Neuronal stem cell (in vitro differentiated cells): ENCODE measurements at places on chromosomes 6 and 20.

DNA sequence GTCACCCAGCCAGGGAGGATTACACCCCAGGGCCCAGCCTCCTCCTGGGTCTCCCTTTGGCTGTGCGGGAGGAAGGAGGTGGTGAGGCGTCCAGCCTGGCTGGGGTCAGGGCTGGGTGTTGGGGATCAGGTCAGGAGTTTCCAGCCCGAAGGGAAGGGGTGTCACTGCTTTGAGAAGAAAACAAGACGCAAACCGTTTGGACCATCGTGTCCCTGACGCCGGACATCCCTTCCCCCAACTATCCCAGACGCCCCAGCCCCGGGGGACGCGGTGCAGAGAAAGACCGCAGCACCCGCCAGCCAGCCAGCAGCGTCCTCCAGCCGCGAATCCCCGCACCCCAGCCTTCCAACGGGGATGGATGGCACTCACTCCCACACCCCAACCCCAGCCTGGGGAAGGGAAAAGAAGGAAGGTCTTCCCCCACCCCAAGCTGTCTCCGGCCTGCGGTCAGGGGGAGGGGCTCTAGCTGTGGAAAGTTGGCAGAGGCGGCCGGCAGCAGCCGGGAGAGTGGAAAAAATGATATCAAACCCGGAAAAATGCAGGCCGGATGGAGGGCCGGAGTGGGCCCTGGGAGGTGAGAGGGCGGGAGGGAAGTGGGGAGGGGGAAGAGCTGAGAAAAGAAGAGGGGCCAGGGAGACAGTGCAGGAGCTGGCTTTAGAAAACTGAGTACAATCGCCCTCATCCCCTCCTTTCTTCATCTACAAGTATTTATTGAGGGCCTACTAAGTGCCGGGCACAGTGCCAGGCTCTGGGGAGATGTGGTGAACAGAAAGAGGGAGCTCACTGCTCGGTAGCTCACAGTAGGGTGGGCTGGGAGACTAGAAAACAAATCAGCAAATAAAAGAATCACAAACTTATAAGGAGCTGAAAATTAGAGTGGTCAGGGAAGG, 10.6 kb downstream of the REM1 start:
- DNase-seq, result no peak

GRCh38 chr20:43536817-43537440, 21.9 kb upstream of the SGK2 start:
- DNase-seq, result no peak

DNA sequence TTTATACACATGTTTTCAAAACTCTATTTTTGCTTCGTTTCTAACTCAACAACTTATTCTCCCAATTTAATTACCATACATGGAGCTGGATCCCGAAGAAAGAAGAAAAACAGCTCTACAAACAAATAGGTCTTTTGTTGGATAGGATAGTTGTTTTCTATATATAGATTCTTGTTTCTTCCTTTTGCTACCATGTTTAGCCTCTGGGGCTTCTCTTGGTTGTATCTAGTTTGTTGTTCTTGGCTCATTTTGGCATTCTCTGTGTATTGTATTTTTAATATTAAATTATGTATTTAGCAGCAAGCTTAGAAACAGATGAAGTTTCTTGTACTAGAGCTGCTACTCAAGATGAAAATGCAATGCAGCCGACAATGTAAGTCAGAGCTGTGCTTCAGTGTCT, 60.9 kb downstream of the PLCB4 start:
- DNase-seq, result no peak

- no peak for DNase-seq
These were observed 188.9 kb upstream of the TAB2 start for GRCh38 chr6:149128489-149129145.

GRCh38 chr6:91497770-91498169, 910.9 kb upstream of the MAP3K7 start:
- no peak for DNase-seq

GRCh38 chr6:33768644-33769120, 20.2 kb downstream of the LEMD2 start:
- peak; percentile 73 for DNase-seq

DNA sequence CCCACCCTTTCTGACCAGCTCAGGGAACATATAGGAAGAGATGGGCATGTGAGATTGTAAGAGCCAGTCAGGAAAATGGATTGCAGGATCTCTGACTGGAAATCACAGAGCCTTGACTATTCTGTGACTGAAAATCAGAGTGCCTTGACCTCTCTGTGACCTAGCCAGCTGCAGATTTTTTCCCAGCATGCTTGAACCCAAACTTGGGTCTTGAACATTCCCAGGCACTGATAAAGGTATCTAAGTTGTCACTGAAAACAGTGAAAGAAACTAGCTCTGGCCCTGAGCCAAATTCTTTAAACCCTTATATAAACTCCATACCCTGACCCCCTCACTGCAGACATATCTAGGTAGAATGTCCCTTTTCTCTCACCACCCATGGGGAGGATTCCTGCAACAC, 2.3 kb upstream of the ZNF165 start:
- no peak for DNase-seq

- DNase-seq, result no peak
These were observed 154.9 kb downstream of the ESR1 start for GRCh38 chr6:151962246-151962846.

DNA sequence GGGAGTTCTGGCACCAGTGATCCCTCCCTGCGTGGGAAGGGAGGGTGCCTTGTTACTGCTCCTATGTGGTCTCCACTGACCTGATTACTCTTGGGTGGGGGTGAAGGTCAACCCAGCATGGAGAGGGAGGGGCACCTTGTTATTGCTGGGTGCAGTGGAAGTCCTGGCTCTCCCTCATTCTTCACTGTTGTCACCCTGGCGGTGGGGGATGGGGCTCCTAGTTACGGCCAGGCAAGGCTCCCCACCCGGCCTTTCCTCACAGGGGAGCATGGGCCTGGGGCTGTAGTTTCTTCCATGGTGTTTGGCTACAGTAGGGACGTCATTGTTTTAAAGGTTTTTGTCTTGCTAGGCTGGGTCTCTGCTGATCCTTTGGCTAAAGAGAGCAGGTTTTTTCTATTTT, 40.8 kb downstream of the PACSIN1 start:
- DNase-seq, result no peak

- DNase-seq, result no peak
These were observed 5.9 kb upstream of the PTPN1 start for GRCh38 chr20:50504231-50504823.

DNA sequence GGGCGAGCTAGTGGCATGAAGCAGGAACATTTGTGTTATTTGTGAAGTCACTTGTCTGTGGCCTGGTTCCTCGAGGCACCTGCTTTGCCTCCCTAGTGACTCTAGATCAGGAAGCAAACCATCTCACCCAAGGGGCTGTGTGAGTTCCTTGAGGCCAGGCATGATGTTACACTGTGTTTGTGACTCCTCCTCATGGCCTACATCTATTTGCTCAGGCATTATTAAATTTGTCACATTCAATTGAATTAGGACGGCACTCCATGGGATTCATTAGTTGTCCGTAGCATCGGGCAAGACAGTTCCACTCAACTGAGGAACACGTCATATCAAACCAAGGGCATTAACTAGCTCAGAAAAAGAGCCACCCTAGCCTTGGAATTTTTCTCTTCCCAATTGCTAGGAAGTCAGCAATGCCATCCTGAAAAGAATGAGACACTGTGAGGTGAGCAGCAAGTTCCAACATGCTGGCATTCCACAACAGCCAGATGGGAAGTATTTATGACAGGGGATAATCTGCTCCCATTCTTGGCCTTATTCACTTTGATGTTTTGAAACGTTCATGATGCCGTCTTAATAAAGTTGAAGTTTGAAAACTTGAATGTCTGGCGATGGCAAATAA, 17.2 kb downstream of the TMEM200A start:
- DNase-seq, result no peak

GRCh38 chr20:4120921-4121321, 105.6 kb upstream of the RNF24 start:
- no peak for DNase-seq

GRCh38 chr6:108222504-108222903, 38.3 kb downstream of the SNX3 start:
- DNase-seq, result no peak

GRCh38 chr6:104705095-104705707, 154.5 kb downstream of the HACE1 start:
- DNase-seq, result no peak

DNA sequence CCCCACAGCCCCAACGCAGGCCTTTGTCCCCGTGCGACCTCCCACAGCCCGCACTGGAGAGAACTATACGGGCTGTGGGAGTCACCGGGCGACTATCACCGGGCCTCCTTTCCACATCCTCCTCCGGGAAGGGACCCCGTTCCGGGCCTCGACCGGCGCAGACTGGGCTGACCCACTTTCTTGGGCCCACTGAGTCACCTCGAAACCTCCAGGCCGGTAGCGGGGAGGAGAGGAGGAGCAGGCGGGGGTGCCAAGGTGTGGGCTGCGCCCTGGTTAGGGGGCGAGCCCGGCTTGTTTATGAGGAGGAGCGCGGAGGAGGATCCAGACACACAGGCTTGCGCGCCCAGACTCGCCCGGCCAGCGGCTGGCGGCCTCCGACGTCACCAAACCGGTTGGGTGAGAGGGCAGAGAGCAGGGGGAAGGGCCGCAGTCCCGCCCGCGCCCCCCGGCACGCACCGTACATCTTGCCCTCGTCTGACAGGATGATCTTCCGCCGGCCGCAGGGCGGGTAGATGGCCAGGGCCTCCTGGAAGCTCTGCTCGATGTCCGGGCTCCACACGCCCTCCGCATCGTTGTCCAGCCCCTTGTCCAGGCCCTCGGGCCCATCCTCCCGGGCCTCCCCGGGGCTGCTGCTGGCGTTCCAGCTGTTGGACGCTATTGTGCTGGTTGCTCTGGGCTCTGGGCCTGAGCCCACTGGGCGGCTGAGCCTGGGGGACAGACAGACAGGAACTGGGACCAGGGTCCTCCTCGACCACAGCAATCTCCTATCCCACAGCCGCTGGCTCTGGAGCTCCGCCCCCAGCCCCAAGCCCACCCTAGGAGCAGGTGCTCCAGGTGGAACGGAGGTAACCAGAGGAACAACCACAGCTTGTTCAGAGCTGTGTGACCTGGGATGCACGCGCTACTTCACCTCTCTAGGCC, 10.6 kb downstream of the TEAD3 start:
- no peak for DNase-seq

GRCh38 chr6:17820055-17820454, 113.3 kb upstream of the NUP153 start:
- no peak for DNase-seq

- DNase-seq, result no peak
These were observed 225.5 kb downstream of the TAF4 start for GRCh38 chr20:61839912-61840778.

- DNase-seq, result no peak
These were observed 135.2 kb downstream of the ELOVL4 start for GRCh38 chr6:79812195-79812594.

DNA sequence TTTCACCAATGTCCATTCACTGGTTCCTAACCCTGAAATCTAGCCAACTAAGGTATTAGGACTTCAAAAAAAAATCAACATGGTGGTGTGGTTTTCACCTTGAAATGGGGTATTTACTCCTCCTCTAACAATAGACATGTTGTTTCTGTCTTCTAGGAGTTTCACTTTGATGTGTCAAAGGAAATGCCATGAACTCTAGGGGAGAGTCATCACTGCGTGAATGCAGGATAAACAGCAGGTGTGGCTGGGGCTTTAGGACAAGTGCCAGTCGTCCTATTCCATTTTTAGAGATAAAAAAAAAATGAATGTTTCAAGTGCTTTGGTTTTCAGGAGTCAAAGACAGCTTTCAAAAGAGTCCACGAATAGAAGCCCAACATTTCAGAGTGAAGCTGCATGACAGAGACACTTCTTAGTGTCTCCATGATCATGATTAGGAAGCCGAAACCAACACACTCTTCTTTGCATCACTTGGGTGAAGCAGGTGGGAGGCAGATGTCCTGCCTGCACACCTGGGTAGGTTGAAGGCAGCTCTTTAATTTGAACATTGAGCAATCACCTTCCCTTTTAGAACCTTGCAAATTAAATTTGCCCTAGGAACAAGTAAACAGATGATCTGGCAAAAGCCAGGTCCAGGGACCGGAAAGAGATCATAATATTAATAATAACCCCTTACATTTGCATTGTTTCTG, 328.5 kb upstream of the PRDM1 start:
- DNase-seq, result no peak

- DNase-seq, result no peak
These were observed at the start of gene HCK for GRCh38 chr20:32052090-32052777. TSS of gene HCK (plus strand) at chr20:32052242.

GRCh38 chr20:2005831-2006426, 12.1 kb upstream of the PDYN start:
- peak; percentile 80 for DNase-seq

GRCh38 chr20:57398901-57399535, 7.8 kb downstream of the RBM38 start:
- DNase-seq, result no peak

GRCh38 chr6:137313928-137314855, 95.0 kb upstream of the IFNGR1 start:
- peak; percentile 55 for DNase-seq

GRCh38 chr20:9610665-9611064, 96.3 kb downstream of the LAMP5 start:
- no peak for DNase-seq

- DNase-seq, result no peak
These were observed 7.7 kb upstream of the GJA10 start for GRCh38 chr6:89886378-89887120.

DNA sequence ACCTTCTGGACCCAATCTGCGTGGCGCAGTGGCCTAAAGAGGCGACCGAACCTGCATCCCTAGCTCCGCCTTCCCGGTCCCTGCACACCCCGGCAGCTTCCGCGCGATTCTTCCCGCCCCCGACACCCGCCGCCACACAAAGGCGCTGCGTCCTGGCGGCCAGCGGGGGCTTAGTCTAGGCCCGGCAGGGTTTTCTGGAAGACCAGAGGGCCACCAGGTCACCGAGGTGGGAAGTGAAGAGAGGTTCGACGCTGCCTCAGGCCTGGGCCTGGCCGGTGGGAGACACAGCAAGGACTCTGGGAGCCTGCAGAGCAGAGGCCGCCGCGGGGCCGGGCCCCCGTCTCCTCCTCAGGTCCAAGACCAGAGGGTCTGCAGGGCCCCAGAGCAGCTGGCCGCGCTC, 154.9 kb downstream of the OR2B2 start:
- no peak for DNase-seq

GRCh38 chr6:34473967-34474366, 8.1 kb downstream of the PACSIN1 start:
- no peak for DNase-seq

GRCh38 chr6:4084444-4085331, 5.8 kb upstream of the FAM217A start:
- DNase-seq, result no peak

- DNase-seq, result peak; percentile 65
These were observed 82.7 kb upstream of the TOP1 start for GRCh38 chr20:40945754-40946450.

GRCh38 chr6:55963301-55963700, 87.9 kb upstream of the BMP5 start:
- DNase-seq, result no peak

GRCh38 chr6:73340048-73340447, 14.0 kb downstream of the DPPA5 start:
- DNase-seq, result no peak

- DNase-seq, result no peak
These were observed 41.8 kb downstream of the DSTN start for GRCh38 chr20:17611540-17612286.

- DNase-seq, result no peak
These were observed 2.4 kb downstream of the HLA-DMA start for GRCh38 chr6:32950449-32950848.
